Occipital lobe (tissue), 3 donors: ENCODE measurements at places on chromosomes 3 and 15.

- DNase-seq = no peak
Observed at GRCh38 chr15:65171428-65171827, 13.7 kb downstream of the CLPX start.

DNA sequence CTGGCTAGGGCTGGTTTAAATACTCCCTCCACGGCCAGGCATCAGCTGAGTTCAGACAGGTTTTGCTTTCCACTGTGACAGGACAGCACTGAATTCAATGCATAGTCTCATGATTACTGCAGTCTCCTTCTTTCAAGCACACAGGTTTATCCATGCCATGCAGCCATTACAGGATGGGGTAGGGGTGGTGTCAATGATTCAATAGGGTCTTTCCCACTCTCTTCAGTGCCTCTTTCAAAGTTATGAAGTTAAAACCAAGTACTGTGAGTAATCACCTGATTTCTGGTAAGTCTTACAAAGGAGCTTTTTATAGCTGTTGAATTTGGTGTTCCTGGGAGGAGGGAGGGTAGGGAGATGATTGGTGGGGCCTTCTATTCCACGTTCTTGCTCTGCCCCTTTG is 47.2 kb downstream of the TMEM212 start:
- no peak for DNase-seq

GRCh38 chr3:147391781-147392624 is 14.3 kb downstream of the ZIC4 start:
- DNase-seq = peak; percentile 20

- DNase-seq = peak; percentile 22
Observed at GRCh38 chr15:69554279-69554961, 101.8 kb downstream of the RPLP1 start.

DNA sequence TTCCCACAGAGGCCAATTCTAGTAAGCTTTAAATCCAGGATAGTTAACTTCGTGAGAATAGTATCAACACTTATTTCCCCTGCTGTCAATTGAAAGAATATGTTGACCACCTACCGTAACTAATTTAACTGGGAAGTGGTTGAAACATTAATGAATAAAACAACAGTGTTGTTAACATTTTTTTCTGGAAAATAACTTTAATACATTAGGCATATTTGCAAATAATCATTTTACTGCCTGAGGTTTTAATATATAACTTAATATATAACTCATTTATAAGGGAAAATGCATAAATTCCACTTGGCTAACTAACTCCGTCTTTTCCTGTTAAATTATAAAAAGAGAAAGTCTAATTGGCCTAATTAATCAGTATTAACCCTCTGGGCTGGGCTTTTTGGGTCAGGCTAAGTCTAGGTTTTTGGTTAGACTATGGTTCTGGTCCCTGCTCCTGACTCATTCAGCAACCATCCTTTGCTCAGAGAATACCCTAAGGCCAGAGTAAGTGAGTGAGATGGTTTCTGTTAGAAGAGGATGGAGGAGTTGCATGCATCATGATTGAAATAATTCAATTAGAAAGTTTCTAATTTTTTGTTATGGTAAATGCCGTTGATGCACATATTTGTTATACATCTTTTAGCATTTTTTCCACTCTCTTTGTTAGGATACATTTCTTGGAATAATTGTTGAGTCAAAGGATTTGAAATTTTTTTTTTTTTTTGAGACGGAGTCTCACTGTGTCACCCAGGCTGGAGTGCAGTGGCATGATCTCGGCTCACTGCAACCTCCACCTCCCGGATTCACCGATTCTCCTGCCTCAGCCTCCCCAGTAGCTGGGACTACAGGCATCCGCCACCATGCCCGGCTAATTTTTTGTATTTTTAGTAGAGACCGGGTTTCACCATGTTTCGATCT is 10.8 kb upstream of the SKIL start:
- no peak for DNase-seq

- peak; percentile 3 for DNase-seq
Observed at GRCh38 chr3:173109143-173109542, 31.9 kb downstream of the SPATA16 start.

DNA sequence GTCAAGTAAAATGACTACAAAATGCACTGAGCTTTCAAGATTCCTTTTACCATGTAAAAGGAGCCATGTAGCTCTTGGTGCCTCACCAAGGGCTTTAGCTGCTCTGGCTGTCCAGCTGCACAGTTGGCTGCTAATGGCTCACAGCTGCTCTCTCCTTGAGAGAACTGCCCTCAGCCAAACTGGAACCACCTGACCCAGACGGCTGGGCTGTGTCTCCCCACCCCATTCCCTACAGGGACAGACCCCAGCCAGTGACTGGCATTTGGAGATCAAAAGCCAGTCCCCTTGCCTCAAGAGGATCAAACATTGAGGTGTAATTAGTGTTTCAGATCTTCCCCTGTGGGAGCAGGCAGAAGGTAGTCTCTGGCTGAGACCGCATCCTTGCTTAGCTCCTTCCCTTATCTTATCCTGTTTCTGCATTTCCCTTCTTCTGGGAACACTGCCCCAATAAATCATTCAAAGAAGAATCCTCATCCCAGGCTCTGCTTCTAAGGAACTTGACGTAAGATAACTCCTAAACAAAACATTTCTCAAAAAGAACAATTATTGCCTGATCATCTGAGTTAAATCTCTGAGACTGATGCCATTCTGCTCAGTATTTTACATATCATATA is 28.6 kb upstream of the UBE2E2 start:
- DNase-seq = no peak

- DNase-seq = no peak
Observed at GRCh38 chr3:128374746-128375445, 91.8 kb downstream of the DNAJB8 start.

- no peak for DNase-seq
Observed at GRCh38 chr3:137796993-137797392, 32.9 kb downstream of the SOX14 start.

DNA sequence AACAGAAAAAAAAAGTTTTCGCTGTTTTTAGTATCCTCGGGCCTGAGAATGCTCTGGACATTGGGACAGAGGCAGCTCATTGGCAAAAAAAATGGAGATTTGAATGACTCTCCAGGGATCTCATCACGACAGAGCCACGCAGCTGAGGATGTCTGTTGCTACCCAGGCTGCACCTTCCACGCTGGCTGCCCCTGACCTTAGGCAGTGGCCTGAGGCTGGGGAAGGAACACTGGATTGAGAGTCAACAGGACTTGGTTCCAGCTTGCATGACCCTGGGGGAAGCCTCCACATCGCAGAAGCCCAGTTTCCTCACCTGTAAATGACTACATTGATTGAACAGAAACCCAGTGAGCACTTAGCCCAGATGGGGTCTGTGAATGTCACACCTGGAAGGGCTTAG is 8.7 kb upstream of the ACSBG1 start:
- no peak for DNase-seq

GRCh38 chr15:99407716-99408115 is 156.4 kb downstream of the LRRC28 start:
- DNase-seq = no peak

- no peak for DNase-seq
Observed at GRCh38 chr15:66802025-66803001, 100.3 kb downstream of the SMAD6 start.

DNA sequence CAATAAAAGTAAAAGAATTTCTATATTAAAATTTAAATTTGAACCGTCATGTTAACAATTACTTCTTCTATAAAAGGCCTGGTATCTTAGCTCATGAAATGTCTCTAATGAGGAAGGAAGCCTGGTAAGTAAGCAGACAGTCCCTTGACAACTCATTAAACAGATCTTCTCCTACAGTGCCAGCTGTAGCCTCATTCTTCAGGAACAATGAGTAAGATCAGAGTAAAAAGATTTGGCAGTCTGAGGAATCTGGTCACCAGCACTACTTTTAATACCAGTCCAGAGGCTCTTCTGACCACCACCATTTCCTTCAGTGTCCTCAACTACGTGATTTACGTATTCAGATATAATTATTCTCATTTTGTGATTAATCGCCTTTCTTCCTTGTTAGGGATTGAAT is 955.0 kb upstream of the ALCAM start:
- no peak for DNase-seq

DNA sequence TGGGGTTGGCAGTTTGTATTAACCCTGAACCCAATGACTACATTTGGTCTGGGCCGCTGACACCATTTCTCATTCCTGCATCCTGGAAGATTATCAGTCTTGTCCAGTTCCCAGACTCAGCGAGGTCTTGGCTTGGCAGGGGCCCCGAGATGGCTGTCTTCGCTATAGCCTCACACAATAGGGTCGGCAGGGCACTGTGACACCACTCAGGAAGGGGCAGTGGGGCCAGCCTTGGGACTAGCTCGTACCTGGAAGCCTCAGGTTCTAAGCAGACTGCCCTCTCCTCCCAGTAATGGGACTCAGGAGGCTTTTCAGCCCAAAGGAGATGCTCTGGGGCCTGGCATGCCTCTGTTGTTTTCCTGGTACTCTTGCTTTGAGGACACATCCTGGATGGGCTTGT is 9.1 kb downstream of the TEX264 start:
- DNase-seq = no peak

DNA sequence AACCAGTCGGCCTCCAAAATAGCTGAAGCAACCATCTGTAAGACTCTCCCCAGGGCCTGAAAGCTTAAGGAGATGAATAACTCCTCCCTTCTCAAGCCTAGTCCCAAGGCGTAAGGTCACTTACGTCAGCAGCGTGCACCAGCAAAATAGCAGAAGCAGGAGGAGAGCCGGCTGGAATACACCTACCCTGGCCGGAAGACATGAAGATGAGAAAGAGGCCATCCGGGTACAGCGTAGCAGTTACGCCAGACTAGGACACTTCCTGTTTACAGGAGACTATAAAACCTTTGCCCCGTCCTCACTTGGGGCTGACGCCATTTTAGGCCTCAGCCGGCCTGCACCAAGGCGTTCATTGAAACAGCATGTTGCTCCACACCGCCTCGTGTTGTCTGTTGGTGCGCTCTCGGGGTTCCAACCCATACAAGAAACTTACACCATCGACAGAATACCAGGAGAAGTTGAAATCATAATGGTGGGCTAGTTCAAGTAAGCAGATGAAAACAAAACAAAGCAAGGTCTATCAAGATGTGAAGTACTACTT is 2.5 kb downstream of the CFAP92 start:
- no peak for DNase-seq

DNA sequence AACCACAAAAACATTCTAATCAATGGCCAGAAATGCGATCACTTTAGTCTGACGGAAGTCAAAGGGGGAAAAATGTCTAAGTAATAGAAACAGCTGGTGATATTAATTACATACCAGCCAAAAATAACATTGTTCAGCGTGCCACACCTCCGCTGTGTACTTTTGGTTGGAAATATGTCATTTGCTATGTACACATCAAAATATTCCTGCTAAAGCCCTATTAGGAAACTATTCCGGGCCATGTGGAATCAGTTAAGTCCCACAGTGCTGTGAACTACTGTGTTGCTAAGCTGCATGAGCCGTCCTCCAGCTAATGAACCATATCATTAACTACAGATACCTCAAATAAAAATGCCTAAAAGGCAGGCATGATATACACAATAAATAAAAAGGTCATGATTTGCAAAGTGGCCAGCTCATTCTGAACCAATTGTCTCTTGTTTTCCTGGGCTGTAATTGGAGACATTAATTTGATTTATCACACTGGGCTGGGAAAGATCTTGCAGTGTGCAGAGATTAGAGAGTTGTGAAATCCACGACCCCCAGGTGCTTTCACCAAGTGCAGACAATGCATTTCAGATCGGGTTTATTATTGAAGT is 200.5 kb upstream of the LRTM1 start:
- DNase-seq = no peak

- no peak for DNase-seq
Observed at GRCh38 chr3:79012530-79012913, 755.3 kb downstream of the ROBO1 start.

- DNase-seq = no peak
Observed at GRCh38 chr3:112653881-112654300, 12.9 kb upstream of the CCDC80 start.

DNA sequence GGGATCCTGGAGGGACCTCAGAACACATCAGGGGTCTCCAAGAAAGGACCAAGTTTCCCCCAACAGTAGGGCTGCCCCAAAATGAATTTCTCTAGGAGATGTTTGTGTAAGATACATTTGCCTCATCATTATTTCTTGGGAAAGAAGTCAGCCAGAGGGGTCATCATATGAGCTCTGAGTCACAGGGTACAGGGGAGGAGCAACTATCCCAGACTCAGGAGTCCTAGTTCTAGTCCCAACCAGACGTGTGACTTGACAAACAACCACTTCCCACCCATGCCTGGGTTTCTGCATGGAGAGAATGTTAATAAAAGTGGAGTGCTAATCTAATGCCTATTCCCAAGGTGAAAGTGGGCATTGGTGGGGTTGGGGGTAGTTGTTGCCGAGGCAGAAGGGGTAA is 144.1 kb downstream of the ALDH1A2 start:
- no peak for DNase-seq

GRCh38 chr15:46714950-46715349 is 1002.4 kb upstream of the SEMA6D start:
- DNase-seq = no peak

GRCh38 chr15:60581485-60581884 is 102.5 kb upstream of the ICE2 start:
- no peak for DNase-seq

DNA sequence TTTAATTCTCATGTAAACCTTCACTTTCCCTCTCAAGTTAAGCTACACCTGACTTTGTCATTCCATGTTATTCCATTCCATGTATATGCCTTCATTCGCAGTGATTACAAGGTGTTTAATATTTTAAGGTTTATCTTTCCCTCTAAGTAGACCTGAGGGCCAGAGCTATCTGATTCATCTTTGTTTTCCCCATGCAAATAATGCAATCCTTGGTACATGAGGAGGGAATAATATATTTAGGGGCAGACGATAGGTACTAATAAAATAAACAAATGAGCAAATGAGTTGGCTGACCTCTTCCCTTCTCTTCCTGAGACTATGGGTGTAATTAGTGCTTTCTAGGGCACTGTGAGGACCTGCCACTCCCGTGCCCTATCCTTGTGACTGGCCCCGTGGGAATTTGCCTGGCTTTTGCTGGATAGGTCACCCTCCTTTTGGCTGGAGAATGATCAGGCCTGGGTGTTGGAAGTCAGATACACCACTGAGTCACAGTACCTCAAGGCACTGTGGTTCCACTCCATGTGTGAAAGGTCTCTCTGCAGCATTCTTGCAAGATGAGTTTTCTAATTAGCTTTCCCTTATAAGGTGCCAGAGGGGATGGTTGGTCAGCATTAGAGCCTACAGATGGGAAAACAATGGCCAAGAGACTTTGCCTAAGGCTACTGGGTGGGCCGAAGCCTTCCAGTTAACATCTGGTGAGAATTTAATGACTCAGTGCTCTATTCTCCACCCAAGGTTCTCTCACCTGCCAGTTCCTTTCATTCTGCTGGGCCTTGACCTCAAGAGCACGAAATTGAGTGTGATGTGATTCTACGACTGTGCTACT is 183.2 kb downstream of the P3H2 start:
- DNase-seq = no peak

DNA sequence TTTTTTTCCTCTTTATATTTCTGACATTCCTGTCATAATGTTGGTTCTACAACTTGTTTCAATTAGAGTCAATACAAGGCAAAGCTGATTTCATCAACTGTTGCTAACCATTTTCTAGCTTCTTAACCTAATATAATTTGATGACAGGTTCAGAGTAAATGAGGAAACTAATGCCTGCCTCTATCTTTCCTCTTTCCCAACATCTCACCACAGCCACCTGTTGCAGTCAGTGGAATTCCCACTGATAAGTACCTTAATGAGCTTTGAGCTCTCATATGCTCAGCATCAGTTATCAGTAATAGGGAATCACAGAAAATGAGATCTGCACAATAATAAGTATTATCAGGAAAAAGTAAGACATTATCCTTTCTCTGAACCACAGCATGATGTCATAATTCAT is 241.9 kb downstream of the MEIS2 start:
- DNase-seq = no peak

- DNase-seq = peak; percentile 66
Observed at GRCh38 chr15:84633311-84634227, 20.5 kb downstream of the WDR73 start.

GRCh38 chr3:160935413-160936095 is 169.6 kb downstream of the B3GALNT1 start:
- DNase-seq = no peak
